ENCODE measurements at places on chromosomes 3 and 15. TPM values are rescaled to one million over a fixed set of nuclear protein-coding genes. Genes with fewer than 3 reads are reported as not detected.

PTH1R gene
- 35.2 TPM for total RNA-seq

GP9 gene
- total RNA-seq = not detected

MYZAP gene
- total RNA-seq = 0.81 TPM

MRPS22 gene
- 53.6 TPM for total RNA-seq

DNA sequence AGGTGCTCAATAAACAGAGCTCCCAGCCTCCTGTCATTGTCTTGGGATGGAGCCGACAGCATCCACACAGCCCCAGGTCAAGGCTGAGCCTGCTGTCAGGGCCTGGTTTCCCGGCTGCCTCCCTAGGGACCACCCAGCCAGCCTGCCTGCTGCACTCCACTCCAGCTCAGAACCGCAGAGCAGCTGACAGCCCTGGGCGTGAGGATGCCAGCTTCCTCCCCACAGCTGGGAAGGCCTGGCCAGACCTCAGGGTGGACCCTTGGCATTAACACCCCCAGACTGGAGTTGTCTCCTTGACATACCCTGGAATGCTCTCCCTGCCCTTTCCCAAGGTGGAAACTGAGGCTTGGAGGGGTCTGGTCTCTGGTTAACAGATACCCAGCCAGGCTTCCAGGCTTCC is 112.0 kb downstream of the WNT7A start:
- peak; percentile 56 for DNase-seq

- no peak for DNase-seq
Observed at GRCh38 chr3:129727707-129728106, 121.2 kb upstream of the PLXND1 start.

GRCh38 chr3:164095279-164095678 is 983.0 kb downstream of the SI start:
- no peak for DNase-seq

DNA sequence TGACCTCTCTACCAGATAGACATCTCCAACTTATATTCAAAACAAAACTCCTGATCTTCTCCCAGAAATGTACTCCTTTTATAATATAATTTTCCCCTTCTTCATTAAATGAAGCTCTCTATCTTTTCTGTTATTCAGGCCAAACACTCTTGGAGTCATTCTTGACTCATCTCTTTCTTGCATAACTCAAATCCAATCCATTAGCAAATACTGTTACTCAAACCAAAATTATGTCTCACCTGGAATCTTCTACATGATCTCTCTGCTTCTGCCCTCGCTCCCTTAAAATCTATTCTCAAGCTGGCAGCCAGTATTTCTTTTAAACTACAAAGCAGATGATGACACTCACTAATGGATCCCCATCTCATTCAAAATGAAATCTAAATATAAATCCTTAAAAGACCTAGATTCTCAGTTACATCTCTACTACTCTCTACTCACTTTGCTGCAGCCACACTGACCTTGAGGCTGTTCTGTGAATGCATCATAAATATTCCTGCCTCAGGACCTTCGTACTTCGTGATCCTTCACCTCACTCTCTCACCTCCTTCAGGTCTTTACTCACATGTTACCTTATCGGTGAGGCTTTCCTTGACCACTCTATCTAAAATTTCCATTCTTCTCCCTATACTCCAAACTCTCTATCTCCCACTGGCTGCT is 160.9 kb downstream of the TBC1D5 start:
- no peak for DNase-seq

- DNase-seq = no peak
Observed at GRCh38 chr15:78069052-78069414, 8.5 kb downstream of the TBC1D2B start.

DNA sequence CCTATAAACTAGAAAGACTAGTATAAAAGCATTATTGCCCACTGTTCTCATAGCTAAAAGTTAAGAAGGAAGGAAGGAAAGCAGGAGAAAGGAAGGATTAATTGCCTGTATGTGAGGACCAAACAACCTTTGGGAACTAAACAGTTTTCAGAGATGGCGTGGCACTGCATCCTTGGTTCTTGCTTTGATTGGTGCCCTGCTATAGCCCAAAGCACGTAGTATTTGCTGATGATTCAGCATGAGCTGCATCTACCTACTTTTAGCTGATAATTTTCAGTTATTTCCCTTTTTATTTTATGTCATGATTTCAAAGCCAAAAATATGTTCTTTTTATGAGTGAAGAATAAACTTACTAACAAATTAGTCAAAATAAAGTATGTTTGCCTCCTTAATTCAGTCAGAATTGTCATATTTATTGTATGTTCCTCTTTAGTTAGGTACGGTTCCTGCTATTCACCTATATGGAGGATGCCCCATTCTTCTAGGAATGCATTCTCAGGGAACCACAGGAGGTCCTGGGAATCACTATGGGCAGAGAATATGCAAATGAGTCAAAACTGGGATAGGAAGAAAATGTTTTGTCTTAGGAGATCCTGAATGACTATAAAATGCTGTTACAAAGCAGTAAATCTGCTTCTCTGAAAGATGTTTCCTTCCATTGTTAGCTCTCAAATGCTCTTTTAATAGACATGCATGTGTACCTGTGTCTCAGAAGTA is 65.4 kb upstream of the THSD4 start:
- peak; percentile 17 for DNase-seq

- peak; percentile 50 for DNase-seq
Observed at GRCh38 chr3:138862531-138862923, 27.8 kb upstream of the PIK3CB start.

GRCh38 chr15:74793135-74794028 is 11.5 kb downstream of the CSK start:
- peak; percentile 79 for DNase-seq

DNA sequence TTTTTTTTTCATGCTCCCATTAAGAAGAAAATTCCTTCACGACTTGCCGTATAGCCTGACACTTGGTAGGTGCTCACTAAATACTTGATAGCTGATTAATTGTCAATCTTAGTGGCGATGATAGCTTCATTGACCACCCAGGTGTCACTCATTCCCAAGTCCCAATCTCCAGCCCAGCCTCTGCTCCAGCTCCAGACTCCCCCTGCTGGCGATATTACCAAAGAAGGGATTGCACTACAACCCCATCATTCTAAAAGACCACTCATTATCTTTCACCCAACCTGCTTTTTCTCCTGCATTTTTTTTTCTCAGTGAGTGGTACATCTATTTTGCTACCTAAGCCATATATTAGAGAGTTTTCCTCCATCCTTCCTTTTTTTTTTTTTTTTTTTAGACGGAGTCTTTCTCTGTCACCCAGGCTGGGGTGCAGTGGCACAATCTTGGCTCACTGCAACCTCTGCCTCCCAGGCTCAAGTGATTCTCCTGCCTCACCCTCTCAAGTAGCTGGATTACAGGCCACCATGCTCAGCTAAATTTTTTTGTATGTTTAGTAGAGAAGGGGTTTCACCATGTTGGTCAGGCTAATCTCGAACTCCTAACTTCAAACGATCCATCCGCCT is 19.5 kb upstream of the COMMD2 start:
- DNase-seq = peak; percentile 53
